ENCODE measurements at places on chromosomes 12 and 14.

GRCh38 chr14:85535321-85535720, 5.4 kb downstream of the FLRT2 start:
- DNase-seq = no peak

DNA sequence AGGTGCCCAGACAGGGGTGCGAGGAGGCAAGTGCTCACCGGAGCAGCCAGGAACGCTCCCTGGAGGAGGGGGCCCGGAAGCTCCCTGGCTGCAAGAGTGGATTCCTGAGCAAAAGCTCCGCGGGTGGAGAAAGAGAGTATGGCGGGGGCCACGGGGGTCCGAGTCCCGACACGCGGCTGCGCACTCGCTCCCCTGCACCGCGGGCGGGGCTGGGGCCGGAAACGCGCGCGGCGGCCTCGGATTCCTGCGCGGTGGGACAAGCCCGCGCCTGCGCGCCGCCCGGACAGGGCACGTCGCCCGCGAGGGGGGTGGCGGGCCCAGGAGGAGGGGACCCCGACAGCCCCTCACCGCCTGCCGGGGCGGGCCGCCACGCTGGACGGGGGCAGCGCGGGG, 27.8 kb upstream of the GPR132 start:
- peak; percentile 61 for DNase-seq

DNA sequence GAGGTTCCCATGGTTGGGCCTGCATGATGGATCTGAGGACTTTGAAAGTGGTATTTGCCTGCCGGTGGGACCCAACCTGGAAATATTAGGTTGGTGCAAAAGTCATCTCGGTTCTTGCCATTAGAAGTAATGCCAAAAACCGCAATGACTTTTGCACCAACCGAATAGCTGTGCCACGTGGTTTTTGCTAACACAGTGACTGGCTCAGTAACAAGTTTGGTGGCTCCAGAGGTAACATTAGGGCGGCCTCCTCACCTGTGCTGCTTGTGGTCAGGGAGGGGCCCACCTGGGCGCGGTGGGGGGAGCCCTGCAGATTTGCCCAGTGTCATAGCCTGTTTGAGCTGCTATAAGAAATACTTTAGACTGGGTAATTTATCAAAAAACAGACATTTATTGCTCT, 1.8 kb downstream of the BDKRB2 start:
- DNase-seq = no peak

DNA sequence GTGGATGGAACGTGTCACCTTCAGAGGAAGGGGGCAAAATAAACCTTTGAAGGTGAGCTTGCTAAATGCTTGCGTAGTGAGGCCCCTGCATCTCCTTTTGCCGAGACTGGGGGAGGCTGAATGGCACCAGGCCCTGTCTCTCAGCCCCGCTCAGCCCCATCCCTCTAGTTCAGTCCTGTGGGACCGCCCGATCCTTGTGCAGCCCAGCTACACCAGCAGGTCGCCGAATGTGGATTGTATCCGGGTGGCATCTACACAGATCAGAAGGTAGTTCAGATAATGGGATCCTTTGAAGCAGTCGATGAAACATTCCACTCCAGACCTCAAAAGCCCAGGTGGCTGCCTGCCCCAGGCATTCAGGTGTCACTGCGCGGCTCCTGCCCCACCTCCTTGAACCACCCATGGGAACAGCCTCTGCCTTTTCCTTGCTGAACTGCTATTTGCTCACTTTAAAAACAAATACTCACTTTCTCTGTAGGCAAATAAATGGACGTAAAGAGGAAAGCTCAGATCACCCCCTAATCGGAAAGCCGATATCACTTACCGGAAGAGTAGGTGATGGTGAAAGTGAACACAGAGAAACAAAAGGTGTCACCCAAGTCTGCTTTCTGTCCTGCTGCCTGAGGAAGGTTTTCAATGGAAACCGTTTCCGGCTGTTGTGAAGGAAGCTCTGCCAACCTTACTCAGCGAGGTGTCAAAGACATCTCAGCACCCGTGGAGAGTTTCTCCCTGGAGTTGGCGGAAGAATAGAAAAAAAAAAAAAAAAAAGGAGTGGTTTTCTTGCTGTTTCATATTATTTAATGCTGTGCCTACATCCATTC, 100.3 kb upstream of the NCOR2 start:
- no peak for DNase-seq

GRCh38 chr12:110269622-110270124, 11.4 kb upstream of the ATP2A2 start:
- DNase-seq = no peak

- no peak for DNase-seq
Observed at GRCh38 chr12:89948271-89949175, 239.9 kb upstream of the ATP2B1 start.

DNA sequence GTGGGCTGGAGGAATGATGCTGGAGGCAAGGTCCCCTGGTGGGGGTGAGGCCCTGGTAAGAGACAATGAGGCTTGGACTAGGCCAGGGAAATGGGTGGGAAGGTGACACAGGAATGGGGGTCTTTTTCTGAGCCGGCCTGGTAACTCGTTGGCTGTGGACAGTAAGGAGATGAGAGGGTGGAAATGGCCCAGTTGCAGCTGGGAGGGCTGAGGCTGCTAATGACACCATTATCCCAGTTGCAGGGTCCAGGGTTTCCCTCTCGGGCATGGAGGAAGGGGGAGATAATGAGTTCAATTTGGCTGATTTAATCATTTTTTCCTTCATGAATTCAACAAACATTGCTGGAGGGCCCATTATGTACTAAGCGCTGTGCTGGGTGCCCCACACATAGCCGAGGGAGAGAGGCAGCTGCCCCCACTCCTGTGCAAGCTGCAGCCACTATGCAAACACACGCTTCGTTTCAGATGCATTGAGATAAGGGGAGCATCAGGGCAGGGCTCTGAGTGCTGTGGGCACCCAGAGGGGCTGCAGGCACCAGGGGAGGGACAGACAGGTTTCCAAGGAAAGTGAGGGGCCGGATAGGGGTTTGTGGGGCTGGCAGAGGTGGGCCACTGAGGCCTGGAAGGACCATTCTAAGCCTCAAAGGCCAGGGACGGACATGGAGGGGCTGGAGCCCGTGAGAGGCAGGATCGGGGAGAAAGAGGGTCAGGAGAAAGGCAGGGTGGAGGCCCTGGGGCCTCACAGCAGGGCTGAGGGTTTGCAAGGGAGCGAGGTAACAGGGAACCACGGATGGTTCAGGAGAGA, 43.2 kb upstream of the MEG3 start:
- DNase-seq = no peak

- DNase-seq = no peak
Observed at GRCh38 chr12:76413121-76413520, 64.9 kb upstream of the BBS10 start.

DNA sequence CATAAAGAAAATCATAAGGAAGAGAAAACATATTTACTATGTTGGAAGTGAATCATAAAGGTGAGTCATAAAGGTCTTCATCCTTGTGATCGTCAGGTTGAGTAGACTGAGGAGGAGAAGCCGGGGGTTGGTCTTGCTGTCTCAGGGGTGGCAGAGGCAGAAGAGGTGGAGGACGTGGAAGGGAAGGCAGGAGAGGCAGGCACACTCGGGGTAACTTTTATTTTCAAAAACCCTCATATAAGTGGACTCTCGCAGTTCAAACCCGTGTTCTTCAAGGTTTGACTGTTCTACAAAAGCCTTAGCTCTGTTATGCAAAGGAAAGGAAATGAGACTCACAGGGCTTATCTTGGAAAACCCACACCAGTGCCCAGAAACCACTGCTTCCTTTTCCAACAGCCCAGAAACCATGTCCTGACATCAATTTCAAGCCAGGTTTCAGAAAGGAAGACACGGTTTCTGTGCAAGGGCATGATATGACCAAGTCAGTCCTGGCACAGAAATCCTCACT, 14.0 kb downstream of the SMCO2 start:
- DNase-seq = no peak

DNA sequence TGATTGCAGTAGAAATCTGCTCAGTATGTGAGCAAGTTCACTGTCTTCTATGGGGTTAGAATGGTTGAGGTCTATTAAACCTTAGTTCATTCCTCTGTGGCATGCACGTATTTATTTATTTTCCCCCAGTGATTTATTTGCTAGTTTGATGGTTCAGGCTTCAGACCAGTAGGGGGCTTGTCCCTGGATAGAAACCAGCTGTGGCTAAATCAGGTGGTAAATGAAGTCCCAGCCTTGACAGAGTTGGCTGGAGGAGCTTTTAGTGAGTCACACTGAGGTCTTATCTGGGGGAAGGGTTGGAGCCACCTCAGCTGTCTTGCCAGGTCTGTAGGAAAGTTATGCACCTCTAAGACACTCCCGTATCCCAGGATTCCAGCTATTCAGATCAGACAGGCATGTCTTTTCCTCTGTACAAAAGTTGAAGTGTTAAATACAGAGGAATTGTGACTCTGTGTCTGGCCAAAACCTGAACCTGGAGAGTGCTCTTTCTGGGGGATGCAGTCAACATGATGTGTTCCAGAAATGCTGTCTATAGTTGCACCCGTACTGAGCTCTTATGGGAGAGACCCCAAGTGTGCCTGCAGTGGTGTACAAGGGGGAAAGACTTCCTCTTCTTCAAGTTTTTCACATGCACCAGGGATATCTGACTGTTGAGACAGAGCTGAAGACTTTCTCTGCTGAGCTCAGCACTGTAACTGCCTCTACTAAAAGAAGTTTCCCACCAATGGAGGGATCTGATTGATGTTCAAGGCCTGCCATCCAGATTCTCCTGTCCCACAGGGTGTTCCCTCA, 1322.1 kb downstream of the TMEM121 start:
- no peak for DNase-seq

DNA sequence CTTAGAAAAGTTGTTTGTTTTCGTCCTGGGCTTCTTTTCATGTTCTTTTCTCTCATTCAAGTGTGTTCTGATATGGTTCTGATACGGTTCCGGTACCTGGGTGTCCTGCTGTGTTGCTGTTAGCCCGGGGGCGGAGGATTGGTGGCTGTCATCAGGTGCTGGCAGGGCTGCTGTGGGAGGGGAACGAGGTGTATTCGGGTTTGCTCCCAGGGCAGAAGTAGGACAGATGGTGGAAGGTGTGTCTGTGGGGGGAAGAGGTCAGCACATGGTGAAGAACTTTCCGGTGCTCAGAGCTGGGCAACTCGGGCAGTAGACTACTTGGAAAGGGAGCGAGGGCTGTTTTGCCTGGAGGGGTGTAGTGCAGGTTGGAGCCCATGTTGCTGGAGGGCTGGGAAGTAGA, 70.2 kb downstream of the SLC25A47 start:
- DNase-seq = no peak

- DNase-seq = no peak
Observed at GRCh38 chr14:49774106-49774505, 6.2 kb downstream of the KLHDC2 start.

DNA sequence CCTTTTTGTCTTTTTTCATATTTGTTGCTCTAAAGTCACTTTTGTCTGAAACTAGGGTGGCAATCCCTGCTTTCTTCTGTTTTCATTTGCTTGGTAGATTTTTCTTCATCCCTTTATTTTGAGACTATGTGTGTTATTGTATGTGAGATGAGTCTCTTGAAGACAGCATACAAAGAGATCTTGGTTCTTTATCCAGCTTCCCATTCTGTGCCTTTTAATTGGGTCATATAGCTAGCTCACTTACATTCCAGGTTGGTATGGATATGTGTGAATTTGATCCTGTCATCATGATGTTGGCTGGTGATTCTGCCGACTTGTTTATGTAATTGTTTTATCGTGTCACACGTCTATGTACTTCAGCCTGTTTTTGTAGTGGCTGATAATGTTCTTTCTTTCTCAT, 267.7 kb upstream of the MGAT4C start:
- DNase-seq = no peak
